NCI-H2107 (cell line): ENCODE measurements at places on chromosomes 13 and 19.

DNA sequence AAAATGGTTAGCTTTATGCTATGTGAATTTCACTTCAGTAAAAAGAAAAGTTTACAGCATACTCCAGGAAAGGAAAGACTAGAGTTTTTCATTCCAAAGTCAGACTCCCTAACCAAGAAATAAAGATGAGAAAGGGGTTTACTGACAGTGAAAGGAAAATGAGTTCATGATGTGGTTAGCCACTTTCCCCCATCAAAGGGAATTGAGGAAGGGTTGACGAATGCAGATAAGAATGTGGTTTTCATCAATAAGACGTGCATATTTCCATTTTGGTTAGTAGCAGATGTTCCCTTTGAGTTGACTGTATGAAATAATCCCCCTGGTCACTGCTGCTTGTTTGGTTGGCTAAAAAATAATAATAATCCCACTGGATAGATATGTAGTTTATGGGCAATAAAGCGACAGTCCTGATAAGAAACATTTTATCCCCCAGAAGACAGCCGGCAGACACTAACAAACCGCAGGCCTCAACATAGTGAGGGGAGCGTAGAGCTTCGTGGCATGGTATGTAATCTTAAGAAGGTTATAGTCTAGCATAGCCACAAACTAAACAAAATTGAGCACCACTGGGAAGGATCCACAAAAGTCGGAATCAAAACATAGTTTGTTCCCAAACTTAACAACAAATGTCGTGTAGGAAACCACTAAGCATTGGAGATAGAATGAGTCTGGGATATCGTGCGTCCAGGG lies 114.8 kb downstream of the COL4A2 start:
- no peak for DNase-seq

DNA sequence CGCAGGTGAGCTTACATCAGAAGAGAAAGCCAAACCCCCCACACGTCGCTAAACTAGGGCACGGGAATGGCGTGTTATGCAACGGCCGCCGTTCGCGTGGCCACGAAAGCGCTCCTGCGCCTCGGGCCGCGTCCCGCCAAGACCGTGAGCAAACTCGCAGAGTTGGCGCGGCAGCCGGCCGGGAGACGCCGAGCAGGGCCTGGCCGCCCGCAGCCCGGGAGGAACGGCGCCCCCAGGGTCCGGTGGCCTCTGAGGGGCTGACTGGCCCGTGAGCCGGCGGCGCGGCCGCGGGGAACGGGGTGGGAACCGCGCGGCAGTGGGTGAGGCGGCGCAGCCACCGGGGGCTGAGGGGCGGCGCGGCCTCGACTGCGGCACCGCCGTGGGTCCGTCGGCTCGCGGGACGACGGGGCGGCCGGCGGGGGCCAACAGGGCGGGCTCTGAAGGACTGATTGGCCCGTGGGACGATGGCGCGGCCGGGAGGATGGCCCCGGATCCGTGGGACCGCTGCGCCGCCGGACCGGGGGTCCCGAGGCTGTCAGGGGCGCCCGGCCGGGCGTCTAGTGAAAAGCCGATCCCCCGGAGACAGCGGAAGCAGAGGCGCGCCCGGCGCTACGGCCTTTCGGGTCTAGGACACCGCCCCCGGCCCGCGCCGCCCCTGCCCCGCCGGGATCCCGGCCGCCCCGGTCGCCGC lies 903 bp downstream of the LATS2 start:
- DNase-seq, result no peak

- no peak for DNase-seq
These were observed 54.3 kb downstream of the SLAIN1 start for GRCh38 chr13:77751513-77752456.

DNA sequence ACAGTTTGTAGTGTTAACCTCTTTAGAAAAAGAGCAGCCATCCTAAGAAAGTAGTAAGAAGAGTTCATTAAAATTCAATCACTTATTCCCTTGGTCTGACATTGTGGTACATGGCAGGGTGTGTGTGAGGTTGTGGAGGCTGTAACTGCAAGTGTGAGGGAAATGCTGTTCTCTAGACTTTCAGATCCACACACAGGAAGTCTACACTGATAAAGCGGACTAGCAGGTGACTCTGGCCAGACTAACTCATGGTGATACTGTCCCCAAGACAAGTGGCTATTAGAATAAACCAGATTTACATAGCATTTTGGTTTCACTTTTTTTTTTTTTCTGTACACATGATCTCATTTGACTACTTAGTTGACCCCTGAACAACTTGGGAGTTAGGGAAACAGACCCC lies 10.0 kb downstream of the MTIF3 start:
- no peak for DNase-seq

GRCh38 chr13:34155931-34156607 lies 338.1 kb downstream of the RFC3 start:
- no peak for DNase-seq

- DNase-seq, result no peak
These were observed 102.0 kb downstream of the ERCC5 start for GRCh38 chr13:102947745-102948405.

DNA sequence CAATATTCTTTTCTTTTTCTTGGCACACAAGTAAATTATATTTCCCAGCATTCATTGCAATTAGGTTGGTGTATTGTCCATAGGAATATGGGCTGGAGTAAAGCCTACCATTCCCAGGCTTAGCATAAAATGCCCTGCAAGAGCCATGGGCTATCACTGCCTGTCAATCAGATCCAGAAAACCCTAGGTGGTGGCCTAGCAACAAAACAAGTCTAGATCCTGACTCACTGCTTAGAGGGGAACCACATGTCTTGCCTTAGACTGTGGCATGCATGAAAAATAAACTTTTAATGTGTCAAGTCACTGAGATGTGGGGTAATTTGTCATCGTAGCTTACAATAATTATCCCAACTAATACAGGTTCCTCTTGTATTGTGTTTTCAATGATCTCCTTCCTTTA lies 16.2 kb downstream of the SOX21 start:
- no peak for DNase-seq

DNA sequence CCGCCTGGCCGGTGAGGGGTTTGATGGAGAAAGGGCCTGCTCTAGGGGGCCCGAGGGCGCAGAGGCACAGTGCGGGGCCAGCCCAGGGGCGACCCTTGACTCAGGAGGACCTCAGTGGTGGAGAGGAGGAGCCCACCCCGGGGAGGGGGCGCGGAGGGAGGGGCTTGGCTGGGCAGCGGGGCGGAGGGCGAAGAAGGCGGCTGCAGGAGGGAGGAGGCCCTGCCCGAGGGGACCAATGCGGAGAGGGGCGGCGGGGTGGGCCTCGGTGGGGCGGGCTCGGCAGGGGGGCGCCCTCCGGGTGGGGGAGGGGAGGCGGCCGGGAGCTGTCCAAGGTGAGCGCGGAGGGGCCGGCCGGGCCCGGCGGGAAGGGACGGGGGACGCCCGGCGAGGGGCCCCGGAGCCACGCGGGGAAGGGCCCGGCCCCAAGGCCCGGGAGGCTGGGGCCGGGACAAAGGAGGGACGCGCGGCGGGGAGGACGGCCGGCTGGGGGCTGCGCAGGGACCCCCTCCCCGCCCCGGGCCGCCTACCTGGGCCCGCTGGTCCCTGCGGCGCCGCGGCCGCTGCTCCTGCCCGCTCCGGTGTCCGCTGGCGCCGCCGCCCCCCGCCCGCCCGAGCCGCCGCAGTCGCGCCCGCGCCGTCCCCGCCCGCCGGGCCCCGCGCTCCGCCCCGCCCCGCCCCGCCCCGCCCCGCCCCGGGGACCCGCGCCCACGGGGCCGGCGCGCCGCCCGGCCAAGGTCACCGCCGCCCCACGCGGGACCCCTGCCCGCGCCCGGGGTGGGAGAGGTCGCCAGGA lies at the start of gene DIRAS1:
TSS of gene DIRAS1 (minus strand) at position 596 of the 793 bp plus-strand sequence. CDS start 3,566 bp downstream, outside the sequence.
- no peak for DNase-seq

- DNase-seq, result peak; percentile 41
These were observed at the start of gene SPRY2 for GRCh38 chr13:80341101-80341755. Gene SPRY2, minus strand, starts transcription at chr13:80341126. Its CDS starts 3,421 bp downstream, at chr13:80337705.

DNA sequence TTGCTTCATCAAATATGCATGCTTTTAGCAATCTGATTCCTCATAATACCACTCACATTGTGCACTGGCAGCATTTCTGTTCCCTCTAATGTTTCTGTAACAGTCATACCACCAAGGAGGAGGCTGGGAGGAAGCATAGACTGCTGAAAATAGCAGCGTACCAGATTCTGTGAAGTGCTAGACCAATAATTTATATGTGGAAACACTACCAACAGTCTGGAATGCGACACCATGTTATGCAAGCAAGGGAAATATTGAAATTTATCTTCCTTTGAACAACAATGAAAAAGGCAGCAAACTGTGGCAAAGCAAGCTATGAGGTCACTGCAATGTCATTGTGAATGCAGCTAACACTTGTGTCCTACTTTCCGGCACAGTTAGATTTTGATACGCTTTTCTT lies 1388.0 kb downstream of the EFNB2 start:
- DNase-seq, result no peak

GRCh38 chr13:113052971-113053370 lies 52.6 kb upstream of the F7 start:
- no peak for DNase-seq

- DNase-seq, result no peak
These were observed 399.2 kb downstream of the MYO16 start for GRCh38 chr13:109028624-109029023.

DNA sequence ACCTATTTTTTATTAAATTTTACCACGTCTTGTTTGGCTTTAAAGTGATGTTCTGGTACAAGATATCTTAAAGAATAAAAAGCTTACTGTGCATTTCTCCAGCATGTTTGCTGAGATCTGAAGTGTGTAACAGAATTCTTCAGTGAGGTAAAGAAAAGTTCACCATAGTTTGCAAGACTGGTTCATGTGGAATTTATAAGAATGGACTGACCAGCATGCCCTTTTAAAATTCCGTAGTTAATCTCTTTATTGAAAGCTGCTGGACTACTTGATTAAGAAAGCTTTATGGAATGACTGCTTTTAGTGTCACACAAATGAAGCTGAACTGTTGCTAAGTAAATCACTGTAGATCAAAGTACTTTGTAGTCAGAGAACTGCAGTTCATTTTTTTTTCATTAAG lies 119.2 kb downstream of the GPC6 start:
- DNase-seq, result no peak

- DNase-seq, result no peak
These were observed 315.8 kb upstream of the KLF12 start for GRCh38 chr13:74449811-74450524.

DNA sequence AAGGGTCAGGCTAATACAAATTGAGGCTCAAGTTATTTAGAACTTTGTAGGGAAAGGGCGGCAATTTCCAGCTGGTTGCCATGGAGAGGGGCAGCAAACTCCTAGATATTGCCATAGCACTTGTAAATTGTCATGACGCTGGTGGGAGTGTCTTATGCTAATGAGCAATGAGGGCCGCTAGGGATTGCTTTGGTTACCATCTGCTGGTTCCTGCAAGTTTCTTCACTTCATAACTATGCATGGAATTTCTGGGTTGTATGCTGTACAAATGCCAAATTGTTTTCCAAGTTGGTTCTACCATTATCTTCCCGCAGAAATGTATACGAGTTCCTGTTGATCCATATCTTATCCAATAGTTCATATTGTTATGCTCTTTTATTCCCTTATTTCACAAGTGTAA lies 1339.4 kb downstream of the EFNB2 start:
- no peak for DNase-seq

DNA sequence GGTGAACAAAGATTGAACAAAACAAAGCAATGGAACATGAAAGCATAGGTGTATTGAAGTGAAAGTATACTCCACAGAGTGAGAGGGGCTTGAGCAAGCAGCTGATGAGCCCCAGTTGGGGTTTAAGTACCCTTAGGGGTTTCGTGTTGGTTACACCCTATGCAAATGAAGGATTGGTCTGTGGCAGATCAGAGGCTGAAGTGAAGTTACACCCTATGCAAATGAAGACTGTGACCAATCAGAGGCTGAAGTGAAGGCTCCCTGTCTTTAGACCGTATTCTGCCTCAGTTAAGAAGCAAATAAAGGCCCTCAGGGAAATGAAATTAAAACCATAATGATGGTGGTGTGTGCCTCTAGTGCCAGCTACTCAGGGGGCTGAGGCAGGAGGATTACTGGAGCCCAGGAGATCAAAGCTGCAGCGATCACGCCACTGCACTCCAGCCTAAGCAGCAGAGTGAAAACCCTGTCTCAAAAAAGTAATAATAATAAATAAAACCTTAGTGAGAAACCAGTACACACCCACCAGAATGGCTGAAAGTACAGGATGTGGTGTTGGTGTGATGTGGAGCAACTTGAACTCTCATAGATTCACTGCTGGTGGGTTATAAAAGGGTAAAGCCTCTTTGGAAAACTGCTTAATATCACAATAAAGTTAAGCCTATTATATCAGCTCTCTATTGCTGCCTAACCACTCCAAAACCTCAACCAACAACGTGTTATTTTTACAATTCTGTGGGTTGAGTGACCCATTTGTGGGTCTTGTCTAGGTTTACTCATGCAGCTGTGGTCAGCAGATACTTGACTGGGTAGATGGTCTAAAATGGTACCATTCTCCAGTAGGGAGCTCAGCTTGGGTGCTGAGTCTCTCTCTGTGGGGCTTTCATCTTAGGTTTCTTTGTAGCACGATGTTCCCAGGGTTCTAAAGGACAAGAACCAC lies 12.8 kb upstream of the UPF3A start:
- no peak for DNase-seq

- no peak for DNase-seq
These were observed 29.3 kb upstream of the RFXAP start for GRCh38 chr13:36789730-36790129.

DNA sequence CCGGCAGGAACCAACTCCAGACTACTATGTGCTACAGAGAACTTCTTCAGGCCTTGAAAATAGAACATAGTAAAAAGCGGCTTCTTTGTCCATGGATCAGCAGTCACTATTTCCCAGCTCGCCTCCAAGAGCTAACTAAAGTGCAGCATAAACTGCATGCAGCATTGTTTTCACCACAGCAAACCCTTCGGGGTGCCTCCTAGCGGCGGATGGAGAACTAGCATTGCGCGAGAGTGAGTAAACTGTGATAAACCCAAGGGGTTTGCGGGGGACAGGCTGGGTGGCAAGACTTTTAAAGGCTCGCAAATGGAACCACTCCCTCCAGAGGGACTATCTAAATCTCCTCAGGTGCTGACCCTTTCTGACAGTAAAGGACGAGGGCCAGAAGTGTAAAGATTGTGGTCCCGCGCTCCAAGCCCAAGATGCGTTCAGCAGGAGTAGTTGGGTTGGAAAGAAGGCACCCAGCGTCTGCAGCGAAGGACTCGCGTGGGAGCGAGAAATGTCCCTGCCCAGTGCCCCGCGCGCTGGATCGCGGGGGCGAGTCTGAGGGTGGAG lies 21.5 kb upstream of the SGCG start:
- no peak for DNase-seq

GRCh38 chr13:99751517-99752199 lies 219.9 kb downstream of the ZIC5 start:
- DNase-seq, result no peak

GRCh38 chr13:98664047-98664446 lies 87.1 kb upstream of the STK24 start:
- DNase-seq, result peak; percentile 29

- no peak for DNase-seq
These were observed 96.3 kb downstream of the MYCBP2 start for GRCh38 chr13:77230560-77230959.

GRCh38 chr13:36130552-36131221 lies 495 bp downstream of the DCLK1 start:
- DNase-seq, result no peak

- DNase-seq, result no peak
These were observed 35.8 kb downstream of the RXFP2 start for GRCh38 chr13:31775148-31775547.

GRCh38 chr13:101916775-101917474 lies 464.4 kb downstream of the ITGBL1 start:
- DNase-seq, result no peak

- DNase-seq, result no peak
These were observed 5.2 kb downstream of the UBXN6 start for GRCh38 chr19:4452230-4452990.
